Spleen (tissue), 13 donors: ENCODE measurements at places on chromosomes 3 and 15. TPM values are rescaled to one million over a fixed set of nuclear protein-coding genes. Genes with fewer than 3 reads are reported as not detected.

The GRM7 gene
- not detected for total RNA-seq

The HYAL3 gene
- total RNA-seq, result 2.8 TPM

The TRH gene
- 0.22 TPM for total RNA-seq

The KBTBD13 gene
- not detected for total RNA-seq

The ONECUT1 gene
- total RNA-seq, result not detected

The TMEM108 gene
- 1.3 TPM for total RNA-seq

The FAM98B gene
- 32.3 TPM for total RNA-seq

The SEMA7A gene
- 141 TPM for total RNA-seq

The GXYLT2 gene
- 2.0 TPM for total RNA-seq

- no peaks in the 10 kb centered on the region for H3K27me3 ChIP-seq
- DNase-seq, result no peak
- H3K27ac ChIP-seq, result no peak overlapping the region
- no peak overlapping the region for H3K4me3 ChIP-seq
- H3K4me1 ChIP-seq, result peaks cover 12% of the 10 kb centered on the region
Observed at GRCh38 chr3:114120211-114120610, 58.6 kb downstream of the DRD3 start.

GRCh38 chr15:88637436-88637835 is 1.4 kb upstream of the ISG20 start:
- peaks cover 98% of the 10 kb centered on the region for H3K4me1 ChIP-seq
- H3K27me3 ChIP-seq, result no peaks in the 10 kb centered on the region
- no peaks in the 10 kb centered on the region for H3K36me3 ChIP-seq
- peak overlapping the region; percentile 76 for H3K4me3 ChIP-seq
- DNase-seq, result peak; percentile 69

DNA sequence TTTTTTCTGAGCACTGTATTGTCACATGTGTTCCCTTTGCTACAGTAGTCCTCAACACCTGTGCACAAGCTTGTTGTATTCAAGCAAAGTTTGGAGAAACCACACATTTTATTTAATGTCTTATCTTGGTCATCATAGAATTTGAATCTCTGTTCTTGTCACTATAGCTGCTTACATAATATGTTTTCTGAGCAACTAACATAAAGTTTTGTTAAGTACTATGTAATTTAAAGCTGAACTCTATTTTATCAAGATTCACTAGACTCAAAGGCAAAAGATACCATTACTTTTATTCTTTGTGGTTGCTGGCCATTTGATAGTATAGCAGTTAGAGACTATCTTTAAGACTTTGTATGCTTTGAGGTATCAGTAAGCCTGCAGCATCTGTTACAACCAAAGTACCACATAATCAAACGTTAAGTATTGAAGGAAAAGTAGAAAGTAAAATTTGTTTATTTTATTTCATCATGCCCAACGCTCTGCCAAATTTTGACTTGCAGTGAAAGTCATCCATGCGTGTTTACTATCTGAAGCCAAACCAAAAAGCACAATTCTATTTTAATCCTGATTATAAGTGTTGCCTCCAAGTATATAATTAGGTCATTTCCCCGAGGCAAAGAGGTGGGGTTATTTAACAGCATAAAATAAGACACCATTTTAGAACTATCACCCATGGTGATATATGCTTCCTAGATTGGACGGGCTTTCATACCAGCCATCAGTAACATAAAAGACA is 10.3 kb upstream of the ABHD10 start:
- peak overlapping the region; percentile 2 for H3K27ac ChIP-seq
- no peak for DNase-seq
- H3K27me3 ChIP-seq, result no peaks in the 10 kb centered on the region
- no peak overlapping the region for H3K4me3 ChIP-seq
- peaks cover 9% of the 10 kb centered on the region for H3K4me1 ChIP-seq
- H3K36me3 ChIP-seq, result no peaks in the 10 kb centered on the region

GRCh38 chr15:48905847-48906246 is 27.9 kb downstream of the EID1 start:
- no peaks in the 10 kb centered on the region for H3K27me3 ChIP-seq
- H3K36me3 ChIP-seq, result no peaks in the 10 kb centered on the region
- H3K4me1 ChIP-seq, result no peaks in the 10 kb centered on the region

DNA sequence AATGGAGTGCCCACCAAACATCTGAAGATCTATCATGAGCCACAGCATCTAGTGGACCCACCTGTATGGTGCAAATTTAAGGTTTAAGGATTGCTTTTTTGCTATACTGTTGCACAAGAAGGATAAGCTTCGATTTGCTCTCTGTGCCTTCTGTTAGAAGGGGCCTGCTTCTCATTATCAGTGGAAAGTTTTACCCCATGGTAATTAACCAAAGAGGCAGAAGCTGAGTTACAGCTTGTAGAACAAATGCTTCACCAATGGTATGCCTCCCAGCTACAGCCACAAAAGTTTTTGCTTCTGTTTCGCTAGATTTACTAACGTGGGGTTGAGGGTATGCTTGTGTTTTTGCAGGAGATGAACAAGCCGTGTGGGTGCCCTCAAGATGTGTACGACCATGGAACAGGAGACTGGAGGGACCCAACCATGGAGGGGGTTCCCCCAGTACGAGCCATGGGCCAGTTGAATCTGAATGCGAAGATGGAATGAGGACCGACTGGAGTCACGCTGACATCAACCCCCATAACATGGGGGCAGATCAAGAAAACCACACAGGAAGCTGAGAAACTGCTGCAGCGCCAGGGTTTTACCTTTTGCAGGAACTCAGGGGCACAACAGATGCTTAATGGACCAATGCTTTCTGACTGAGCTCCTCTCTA is 43.5 kb downstream of the ACAD9 start:
- DNase-seq, result no peak
- H3K4me1 ChIP-seq, result peaks cover 5% of the 10 kb centered on the region
- H3K27ac ChIP-seq, result no peak overlapping the region
- no peaks in the 10 kb centered on the region for H3K27me3 ChIP-seq

DNA sequence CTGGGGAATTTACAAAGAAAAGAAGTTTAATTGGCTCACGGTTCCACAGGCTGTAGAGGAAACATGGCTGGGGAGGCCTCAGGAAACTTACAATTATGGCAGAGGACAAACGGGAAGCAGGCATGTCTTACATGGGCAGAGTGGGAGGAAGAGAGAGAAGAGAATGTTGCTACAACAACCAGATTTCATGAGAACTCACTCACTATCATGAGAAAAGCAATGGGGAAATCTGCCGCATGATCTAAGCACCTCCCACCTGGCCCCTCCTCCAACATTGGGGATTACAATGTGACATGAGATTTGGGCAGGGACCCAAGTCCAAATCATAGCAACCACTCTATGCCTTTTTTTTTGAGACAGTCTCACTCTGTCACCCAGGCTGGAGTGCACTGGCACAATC is 28.8 kb downstream of the PCNP start:
- no peak overlapping the region for H3K4me3 ChIP-seq
- H3K27me3 ChIP-seq, result no peaks in the 10 kb centered on the region
- DNase-seq, result no peak
- H3K27ac ChIP-seq, result no peak overlapping the region
- no peaks in the 10 kb centered on the region for H3K4me1 ChIP-seq
- H3K36me3 ChIP-seq, result no peaks in the 10 kb centered on the region

GRCh38 chr3:197541756-197542539 is 13.8 kb downstream of the BDH1 start:
- H3K4me1 ChIP-seq, result peaks cover 8% of the 10 kb centered on the region
- H3K36me3 ChIP-seq, result no peaks in the 10 kb centered on the region
- H3K27ac ChIP-seq, result no peak overlapping the region
- no peak for DNase-seq
- H3K4me3 ChIP-seq, result no peak overlapping the region

GRCh38 chr15:99086327-99086667 is 18.6 kb upstream of the SYNM start:
- no peak overlapping the region for H3K27ac ChIP-seq
- H3K4me3 ChIP-seq, result no peak overlapping the region

DNA sequence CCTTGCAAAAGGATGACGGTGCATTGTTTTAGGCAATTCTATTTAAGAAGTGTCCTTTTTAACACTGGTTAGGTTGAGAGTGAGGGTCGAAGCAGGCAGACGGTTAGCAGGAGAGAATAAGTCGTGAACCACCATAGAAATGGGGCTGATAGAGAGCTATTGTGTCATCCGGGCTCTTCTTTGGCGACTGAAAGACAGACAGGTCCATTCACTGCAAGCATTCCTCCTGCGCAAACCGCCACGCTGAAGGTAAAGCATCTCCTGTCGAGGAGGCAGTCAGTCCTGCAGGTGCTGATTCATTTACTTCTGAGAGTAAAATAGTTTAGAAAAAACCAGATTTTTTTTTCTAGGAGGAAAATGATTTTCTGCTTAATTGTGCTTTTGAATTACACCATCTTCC is 1002.8 kb upstream of the NR2F2 start:
- H3K4me1 ChIP-seq, result peaks cover 13% of the 10 kb centered on the region
- DNase-seq, result no peak
- peaks cover 5% of the 10 kb centered on the region for H3K27me3 ChIP-seq
- H3K27ac ChIP-seq, result peak overlapping the region; percentile 93

- H3K27ac ChIP-seq, result no peak overlapping the region
- H3K27me3 ChIP-seq, result no peaks in the 10 kb centered on the region
- no peaks in the 10 kb centered on the region for H3K4me1 ChIP-seq
Observed at GRCh38 chr3:134721214-134721613, 70.4 kb upstream of the KY start.

- H3K36me3 ChIP-seq, result no peaks in the 10 kb centered on the region
- H3K4me3 ChIP-seq, result no peak overlapping the region
- H3K4me1 ChIP-seq, result no peaks in the 10 kb centered on the region
- H3K27ac ChIP-seq, result no peak overlapping the region
- DNase-seq, result no peak
- no peaks in the 10 kb centered on the region for H3K27me3 ChIP-seq
Observed at GRCh38 chr15:47885920-47886319, 168.6 kb downstream of the SEMA6D start.

GRCh38 chr3:133354721-133355120 is 45.1 kb upstream of the BFSP2 start:
- H3K4me1 ChIP-seq, result no peaks in the 10 kb centered on the region
- no peaks in the 10 kb centered on the region for H3K36me3 ChIP-seq
- DNase-seq, result no peak
- H3K4me3 ChIP-seq, result no peak overlapping the region
- no peaks in the 10 kb centered on the region for H3K27me3 ChIP-seq
- no peak overlapping the region for H3K27ac ChIP-seq

- H3K27ac ChIP-seq, result no peak overlapping the region
- no peak for DNase-seq
- H3K4me3 ChIP-seq, result no peak overlapping the region
- H3K27me3 ChIP-seq, result no peaks in the 10 kb centered on the region
Observed at GRCh38 chr15:49060710-49061495, 14.7 kb upstream of the SECISBP2L start.

DNA sequence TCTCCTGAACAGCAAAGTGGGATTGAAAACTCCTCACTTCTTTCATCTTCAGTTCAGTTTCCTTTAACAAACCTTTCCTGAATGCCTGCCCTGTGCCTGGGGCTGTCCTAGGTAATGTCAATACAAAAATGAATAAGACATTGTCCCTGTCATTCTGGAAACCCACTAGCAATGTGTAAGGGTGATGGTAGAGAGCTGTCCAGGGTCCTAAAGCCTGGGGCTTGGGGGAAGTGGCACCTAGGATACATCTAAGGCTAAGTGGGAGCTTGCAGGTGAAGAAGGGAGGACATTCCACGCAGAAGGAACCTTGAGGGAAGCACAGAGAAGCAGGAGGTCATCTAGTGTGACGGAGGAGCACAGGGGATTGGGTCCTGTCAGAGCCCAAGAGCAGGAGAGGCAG is 212.7 kb upstream of the PPP2R3A start:
- H3K4me1 ChIP-seq, result no peaks in the 10 kb centered on the region
- H3K4me3 ChIP-seq, result no peak overlapping the region
- no peaks in the 10 kb centered on the region for H3K27me3 ChIP-seq
- no peaks in the 10 kb centered on the region for H3K36me3 ChIP-seq
- DNase-seq, result no peak

- no peaks in the 10 kb centered on the region for H3K36me3 ChIP-seq
- no peaks in the 10 kb centered on the region for H3K27me3 ChIP-seq
- peaks cover 25% of the 10 kb centered on the region for H3K4me1 ChIP-seq
- H3K27ac ChIP-seq, result peak overlapping the region; percentile 29
- no peak for DNase-seq
Observed at GRCh38 chr15:51223771-51224229, 114.6 kb downstream of the CYP19A1 start.
